ENCODE measurements at places on chromosomes 2 and 18.

GRCh38 chr18:33839452-33840211, 261.6 kb downstream of the ASXL3 start:
- no peak for DNase-seq

GRCh38 chr18:70432804-70433400, 144.1 kb downstream of the SOCS6 start:
- DNase-seq = no peak

DNA sequence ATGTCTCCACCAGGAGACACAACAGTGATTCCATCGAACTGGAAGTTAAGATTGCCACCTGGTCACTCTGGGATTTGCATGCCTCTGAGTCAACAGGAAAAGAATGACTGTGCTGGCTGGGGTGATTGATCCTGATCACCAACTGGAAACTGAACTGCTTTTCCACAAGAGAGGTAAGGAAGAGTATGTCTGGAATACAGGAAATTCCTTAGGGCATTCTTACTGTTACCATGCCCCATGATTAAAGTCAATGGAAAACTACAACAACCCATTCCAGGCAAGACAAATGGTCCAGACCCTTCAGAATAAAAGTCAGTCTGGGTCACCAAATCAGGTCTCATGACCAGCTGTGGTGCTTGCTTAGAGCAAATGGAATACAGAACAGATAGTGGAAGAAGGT, 12.0 kb upstream of the DDX1 start:
- DNase-seq = no peak

GRCh38 chr2:152627351-152627957, 89.8 kb downstream of the PRPF40A start:
- no peak for DNase-seq
